Osteoblast (primary cell): ENCODE measurements at places on chromosomes 5 and 9. TPM values are rescaled to one million over a fixed set of nuclear protein-coding genes. Genes with fewer than 3 reads are reported as not detected.

Gene ENG
- total RNA-seq = 60.8 and 87.5 TPM in 2 replicates

GRCh38 chr5:6373081-6373846 lies 5.1 kb downstream of the MED10 start:
- H3K36me3 ChIP-seq = peaks cover 76% of the 10 kb centered on the region
- peak; percentile 63 for DNase-seq
- no peak overlapping the region for H3K4me3 ChIP-seq
- H3K27ac ChIP-seq = no peak overlapping the region

GRCh38 chr9:38020151-38021076 lies 48.6 kb downstream of the SHB start:
- peak; percentile 62 for DNase-seq
- H3K27me3 ChIP-seq = no peaks in the 10 kb centered on the region
- H3K36me3 ChIP-seq = peaks cover 5% of the 10 kb centered on the region
- H3K4me3 ChIP-seq = no peak overlapping the region
- peaks cover 73% of the 10 kb centered on the region for H3K4me1 ChIP-seq
- peak overlapping the region; percentile 85 for H3K27ac ChIP-seq

GRCh38 chr5:68407311-68408239 lies 192.0 kb downstream of the PIK3R1 start:
- no peak for DNase-seq
- no peaks in the 10 kb centered on the region for H3K27me3 ChIP-seq
- peaks cover 35% of the 10 kb centered on the region for H3K4me1 ChIP-seq
- H3K36me3 ChIP-seq = no peaks in the 10 kb centered on the region
- H3K27ac ChIP-seq = no peak overlapping the region

DNA sequence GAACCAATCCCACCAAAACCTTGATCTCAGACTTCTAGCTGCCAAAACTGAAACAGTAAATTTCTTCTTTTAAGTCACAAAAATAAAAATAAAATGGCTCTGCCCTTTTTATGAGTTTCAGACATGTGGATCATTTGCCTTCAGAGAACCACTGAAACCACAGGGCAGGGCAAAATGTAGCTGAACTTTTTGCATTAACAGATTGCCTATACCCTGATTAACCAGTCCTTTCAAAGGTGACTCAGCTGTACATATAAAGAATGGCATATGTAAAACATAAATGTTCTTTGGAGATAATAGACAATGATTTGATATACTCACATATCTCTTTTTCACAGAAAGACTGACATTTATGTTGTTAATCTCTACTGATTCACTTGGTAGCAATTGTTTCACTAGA lies 187.1 kb upstream of the GRIN3A start:
- no peak overlapping the region for H3K27ac ChIP-seq
- H3K27me3 ChIP-seq = no peaks in the 10 kb centered on the region
- DNase-seq = no peak
- no peaks in the 10 kb centered on the region for H3K36me3 ChIP-seq

GRCh38 chr5:109326919-109327318 lies 82.9 kb downstream of the PJA2 start:
- no peak overlapping the region for H3K4me3 ChIP-seq
- H3K4me1 ChIP-seq = peaks cover 19% of the 10 kb centered on the region
- no peaks in the 10 kb centered on the region for H3K27me3 ChIP-seq
- H3K36me3 ChIP-seq = no peaks in the 10 kb centered on the region
- no peak for DNase-seq

GRCh38 chr5:159545156-159545555 lies 214.9 kb upstream of the IL12B start:
- no peaks in the 10 kb centered on the region for H3K27me3 ChIP-seq
- H3K4me1 ChIP-seq = peaks cover 21% of the 10 kb centered on the region
- H3K27ac ChIP-seq = no peak overlapping the region
- H3K4me3 ChIP-seq = no peak overlapping the region
- H3K36me3 ChIP-seq = no peaks in the 10 kb centered on the region

DNA sequence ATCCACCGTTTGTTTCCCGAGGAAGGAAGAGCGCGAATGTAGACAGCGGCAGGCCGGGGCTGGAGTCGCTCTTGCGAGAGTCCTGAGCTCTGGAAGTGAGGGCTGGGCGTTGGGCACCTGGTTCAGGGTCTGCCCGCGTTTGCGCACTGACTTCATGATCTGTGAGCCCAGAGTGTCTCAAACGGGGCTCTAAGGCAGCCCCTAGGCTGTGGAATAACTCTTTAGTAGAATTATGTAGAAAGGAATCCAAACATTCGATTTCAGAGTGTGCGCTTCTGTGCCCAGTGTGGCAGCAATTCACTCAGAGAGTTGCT lies 478 bp upstream of the GGTA1 start:
- peaks cover 32% of the 10 kb centered on the region for H3K27me3 ChIP-seq
- H3K27ac ChIP-seq = no peak overlapping the region
